NCI-H187 treated with DMSO at 0.1 percent for 48 hours (cell line): ENCODE measurements at places on chromosomes 16 and 17.

- DNase-seq = no peak
These were observed 60.4 kb upstream of the MMP2 start for GRCh38 chr16:55418586-55418985.

DNA sequence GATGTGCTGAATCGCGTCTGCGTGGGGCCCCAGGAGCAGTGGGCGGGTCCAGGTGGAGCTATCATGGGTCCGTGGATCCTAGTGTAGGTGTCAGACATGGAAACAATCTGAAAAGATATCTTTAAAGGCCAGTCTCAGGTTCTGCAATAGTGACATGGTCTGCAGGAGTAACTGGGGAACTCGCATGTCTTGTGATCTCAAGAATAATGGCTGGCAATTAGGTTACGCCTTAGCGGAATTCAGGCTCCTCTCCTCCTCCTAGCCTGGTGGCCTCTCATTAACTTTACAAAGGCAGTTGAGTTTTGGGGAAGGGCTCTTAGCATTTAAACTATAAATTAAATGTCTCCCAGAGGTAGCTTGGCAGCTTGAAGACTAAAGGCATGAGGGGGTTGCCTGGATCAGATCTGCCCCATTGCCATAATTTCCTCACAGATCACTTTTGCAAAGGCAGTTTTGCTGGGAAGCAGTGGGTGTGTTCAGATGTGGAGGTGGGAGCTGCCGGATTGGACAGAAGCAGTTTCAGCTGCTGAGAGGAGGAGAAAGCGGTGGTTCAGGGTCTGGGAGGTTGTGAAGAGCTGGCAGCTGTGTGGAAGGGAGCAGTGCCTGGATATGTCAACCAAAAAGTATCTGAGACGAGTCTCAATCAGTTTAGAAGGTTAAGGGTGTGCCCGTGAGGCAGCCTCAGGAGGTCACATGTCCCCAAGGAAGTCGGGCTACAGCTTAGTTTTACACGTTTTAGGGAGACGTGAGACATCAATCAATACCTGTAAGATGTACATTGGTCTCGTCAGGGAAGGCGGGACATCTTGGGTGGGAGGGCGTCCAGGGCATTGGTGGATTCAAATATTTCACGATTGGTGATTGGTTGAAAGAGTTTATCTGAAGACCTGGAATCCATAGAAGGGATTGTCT, 2.7 kb downstream of the TBCD start:
- DNase-seq = no peak

- DNase-seq = no peak
These were observed 44.7 kb downstream of the RPH3AL start for GRCh38 chr17:307741-308507.

DNA sequence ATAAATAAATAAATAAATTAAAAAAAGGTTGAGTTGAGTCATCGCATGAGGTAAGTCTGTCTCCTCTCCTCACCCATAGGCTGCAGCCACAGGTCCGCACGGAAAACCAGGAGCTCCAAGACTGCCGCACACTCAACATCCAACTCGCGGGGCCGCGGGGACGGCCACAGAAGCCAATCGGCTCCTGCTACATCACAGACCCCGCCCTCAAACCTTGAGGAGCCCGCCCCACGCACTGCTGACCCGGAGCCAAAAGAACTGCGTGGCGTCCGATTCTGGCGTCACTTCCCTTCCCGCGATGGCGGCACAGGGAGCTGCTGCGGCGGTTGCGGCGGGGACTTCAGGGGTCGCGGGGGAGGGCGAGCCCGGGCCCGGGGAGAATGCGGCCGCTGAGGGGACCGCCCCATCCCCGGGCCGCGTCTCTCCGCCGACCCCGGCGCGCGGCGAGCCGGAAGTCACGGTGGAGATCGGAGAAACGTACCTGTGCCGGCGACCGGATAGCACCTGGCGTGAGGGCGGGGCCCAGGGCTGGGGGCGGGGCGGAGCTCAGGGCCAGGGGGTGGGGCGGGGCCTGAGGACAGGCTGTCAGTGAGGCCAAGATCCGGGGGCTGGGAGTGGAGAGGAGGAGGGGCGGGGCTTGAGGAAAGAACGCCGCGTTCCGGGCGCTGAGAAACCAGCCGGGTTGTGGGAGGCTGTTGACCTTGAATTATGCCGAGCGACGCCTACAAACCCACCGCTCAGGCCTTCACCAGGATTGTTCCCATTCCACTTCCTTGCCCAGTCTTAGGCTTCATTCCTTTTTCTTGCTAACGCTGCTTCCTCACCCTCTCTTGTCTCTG, at the start of gene KAT8:
TSS of gene KAT8 (plus strand) at position 281 of the 839 bp plus-strand sequence. CDS start at position 299, 18 bp downstream.
- peak; percentile 49 for DNase-seq

- no peak for DNase-seq
These were observed 41.6 kb downstream of the AHSP start for GRCh38 chr16:31569360-31569717.

GRCh38 chr16:9077091-9077809, 14.2 kb upstream of the HAPSTR1 start:
- no peak for DNase-seq

GRCh38 chr17:53150101-53150698, 672.5 kb upstream of the KIF2B start:
- no peak for DNase-seq
